ENCODE measurements at places on chromosomes 2 and 18. TPM values are rescaled to one million over a fixed set of nuclear protein-coding genes. Genes with fewer than 3 reads are reported as not detected.

The PUS10 gene
- 2.3 TPM for total RNA-seq

The TAF4B gene
- 20.4 TPM for total RNA-seq

The POTEI gene
- total RNA-seq = 1.2 TPM

The MPHOSPH10 gene
- 42.1 TPM for total RNA-seq

The ABCG5 gene
- not detected for total RNA-seq

The CENPA gene
- 21.4 TPM for total RNA-seq

The PLEKHH2 gene
- 2.5 TPM for total RNA-seq

The BOD1L2 gene
- not detected for total RNA-seq

The CNTNAP5 gene
- 0.39 TPM for total RNA-seq

The RAB6C gene
- not detected for total RNA-seq

The GYPC gene
- total RNA-seq = 14.0 TPM

The RGPD3 gene
- total RNA-seq = 0.22 TPM

The CTNNA2 gene
- 4.5 TPM for total RNA-seq

The AP1S3 gene
- 11.0 TPM for total RNA-seq

The MMADHC gene
- total RNA-seq = 149 TPM

The NDUFV2 gene
- 207 TPM for total RNA-seq

The SERPINB2 gene
- total RNA-seq = not detected

The PPP1R1C gene
- 4.0 TPM for total RNA-seq

The CFAP65 gene
- total RNA-seq = 0.18 TPM

The TEKT4 gene
- not detected for total RNA-seq

The SOX11 gene
- total RNA-seq = 42.8 TPM

The CCL20 gene
- not detected for total RNA-seq

The ZNF804A gene
- total RNA-seq = not detected

The MYO5B gene
- total RNA-seq = 9.3 TPM

The MEIS1 gene
- 0.31 TPM for total RNA-seq

The MTIF2 gene
- total RNA-seq = 36.4 TPM

The POTEJ gene
- total RNA-seq = not detected

The FNDC4 gene
- total RNA-seq = 21.5 TPM

The WDR33 gene
- 82.4 TPM for total RNA-seq

The MYOM1 gene
- total RNA-seq = 0.17 TPM

The ROCK2 gene
- 35.1 TPM for total RNA-seq

The CIB4 gene
- not detected for total RNA-seq

The ZDBF2 gene
- total RNA-seq = 29.1 TPM

The CDK15 gene
- total RNA-seq = not detected

The CERKL gene
- total RNA-seq = not detected

The BOK gene
- total RNA-seq = 33.9 TPM

The CTAGE1 gene
- total RNA-seq = not detected

The C2orf78 gene
- 0.09 TPM for total RNA-seq

The TACR1 gene
- 0.77 TPM for total RNA-seq

The G6PC2 gene
- not detected for total RNA-seq

Data from H9 (cell line).